Stimulated activated CD8-positive, alpha-beta memory T cell treated with anti-CD3 and anti-CD28 coated beads, Interleukin-15, amount 100 ng/mL, for 1 hour (primary cell): ENCODE measurements at places on chromosomes 1 and 21.

DNA sequence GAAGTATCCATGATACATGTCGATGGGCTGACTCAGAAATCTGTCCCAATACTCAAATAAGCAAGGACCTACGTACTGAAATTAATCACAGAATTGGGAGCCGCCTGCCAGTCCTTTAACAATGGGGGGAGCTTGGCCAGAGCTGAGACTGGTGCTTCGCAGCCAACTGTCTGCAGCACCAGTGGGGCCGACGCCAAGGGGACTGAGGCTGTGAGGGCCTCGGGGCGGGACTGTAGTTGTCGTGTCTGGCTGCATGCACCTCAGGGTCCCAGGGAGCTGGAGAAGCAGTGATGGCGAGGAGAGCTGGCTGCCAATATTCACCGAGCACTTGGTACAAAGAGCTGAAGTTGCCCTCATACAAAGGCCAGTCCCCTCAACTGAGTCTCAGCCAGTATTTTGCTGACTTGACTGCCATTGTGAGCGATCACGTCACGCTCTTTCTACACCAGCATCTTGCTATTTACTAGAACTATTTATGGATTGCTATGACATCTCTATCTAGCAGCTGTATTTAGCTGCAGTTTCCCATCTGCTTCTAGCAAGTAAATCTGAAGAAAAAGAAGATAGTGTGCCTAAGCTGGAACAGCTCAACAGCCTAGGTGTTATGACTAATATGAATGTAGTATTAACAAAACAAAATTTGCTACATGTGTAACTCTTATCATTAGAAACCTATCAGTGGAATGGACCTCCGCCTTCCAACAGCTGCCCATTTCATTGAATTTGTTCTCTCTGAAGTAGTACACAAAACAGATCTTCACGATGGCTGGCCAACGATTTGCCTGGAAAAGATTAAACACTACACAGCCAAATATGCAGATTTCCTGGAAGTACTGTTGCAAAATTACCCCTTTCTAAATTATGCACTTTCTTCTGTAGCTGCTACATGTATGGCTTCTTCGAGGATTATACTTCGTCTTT, 29.1 kb downstream of the EVI5 start:
- DNase-seq, result no peak

- DNase-seq, result no peak
These were observed 70.0 kb downstream of the PLD5 start for GRCh38 chr1:242454262-242455051.

DNA sequence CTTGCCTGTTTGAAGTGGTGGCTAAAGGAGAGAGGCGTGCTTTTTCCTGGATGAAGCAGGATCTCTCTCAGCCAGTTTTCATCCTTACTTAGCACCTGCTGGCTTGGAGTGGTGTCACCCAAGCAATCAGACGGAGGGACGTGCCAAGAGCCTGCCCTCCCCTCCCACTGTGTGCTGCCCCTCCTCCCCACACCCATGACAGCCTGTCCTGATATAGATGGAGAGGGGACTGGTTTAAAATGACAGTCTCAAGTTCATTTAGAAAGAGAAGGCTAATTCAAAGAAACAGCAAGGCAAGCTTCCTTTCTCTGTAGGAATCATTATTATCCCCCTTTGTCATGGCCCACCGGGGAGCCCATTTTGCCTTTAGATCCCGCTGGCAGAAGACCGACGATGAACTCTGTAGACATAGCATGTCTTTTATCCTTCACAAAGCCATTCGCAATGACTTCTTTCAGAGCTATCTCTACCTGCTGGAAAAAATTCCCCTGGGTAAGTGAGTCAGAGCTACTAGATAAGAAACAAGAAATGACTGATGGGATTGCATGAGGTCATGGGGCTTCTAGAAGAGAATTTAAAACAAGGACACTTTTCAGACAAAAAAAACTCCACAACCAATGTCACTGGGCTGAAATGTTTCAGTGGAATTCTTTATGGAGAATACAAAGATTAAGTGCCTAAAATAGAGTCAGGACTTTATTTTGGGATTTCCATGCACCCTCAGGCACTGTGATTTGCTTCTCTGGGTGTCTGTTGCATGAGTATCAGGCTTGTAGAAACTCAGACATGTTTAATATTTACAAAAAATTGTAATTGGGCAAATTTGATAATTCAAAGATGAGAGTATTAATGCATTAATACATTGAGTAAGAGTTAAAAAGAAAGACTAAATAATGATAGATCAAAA, at the start of gene NTMT2:
NTMT2 (plus strand) TSS at position 190 of the 907 bp plus-strand sequence; CDS start at position 339, 149 bp downstream.
- no peak for DNase-seq

- no peak for DNase-seq
These were observed 102.9 kb downstream of the EPB41 start for GRCh38 chr1:29017235-29017634.

GRCh38 chr21:25536752-25537151, 70.5 kb downstream of the MRPL39 start:
- DNase-seq, result no peak

GRCh38 chr1:229856009-229856650, 210.9 kb upstream of the GALNT2 start:
- DNase-seq, result no peak

DNA sequence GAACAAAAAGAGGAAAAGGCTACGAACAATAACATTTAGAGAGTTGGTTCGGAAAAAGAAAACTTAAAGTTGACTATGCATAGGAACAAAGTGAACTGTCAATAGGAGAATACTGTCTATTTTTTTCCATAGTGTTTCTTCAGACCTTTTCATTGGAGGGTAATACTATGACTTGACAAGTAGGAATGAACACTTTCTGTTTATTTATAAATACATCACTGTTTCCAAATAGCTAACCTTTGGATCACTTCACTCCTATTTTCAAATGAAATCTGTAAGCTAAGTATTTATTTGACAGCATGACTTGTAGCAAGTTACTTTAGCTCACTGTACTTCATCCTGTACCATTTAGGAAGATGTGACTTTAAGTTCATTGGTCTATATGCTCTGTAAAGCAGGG, 221.3 kb downstream of the COL24A1 start:
- no peak for DNase-seq

DNA sequence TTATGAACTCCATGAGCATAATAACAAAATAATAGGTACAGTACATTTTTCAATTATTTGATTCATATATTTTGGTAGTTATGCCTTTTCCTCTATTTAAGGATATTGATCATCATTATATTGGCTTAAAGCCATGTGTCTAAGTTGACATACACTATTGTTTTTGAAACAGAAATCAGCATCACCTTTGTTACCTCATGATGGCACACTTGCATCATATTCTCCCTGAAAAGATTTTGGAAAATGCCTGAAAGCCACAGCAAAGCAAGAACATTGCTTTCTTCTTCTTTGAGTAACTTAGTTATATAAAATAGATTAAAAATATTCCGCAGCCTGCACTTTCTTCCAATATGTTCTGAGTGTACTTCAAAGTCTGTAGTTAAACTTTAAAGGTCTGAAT, 33.3 kb downstream of the TMPRSS15 start:
- DNase-seq, result no peak

- DNase-seq, result no peak
These were observed 72.5 kb upstream of the KIAA0040 start for GRCh38 chr1:175265091-175265490.

DNA sequence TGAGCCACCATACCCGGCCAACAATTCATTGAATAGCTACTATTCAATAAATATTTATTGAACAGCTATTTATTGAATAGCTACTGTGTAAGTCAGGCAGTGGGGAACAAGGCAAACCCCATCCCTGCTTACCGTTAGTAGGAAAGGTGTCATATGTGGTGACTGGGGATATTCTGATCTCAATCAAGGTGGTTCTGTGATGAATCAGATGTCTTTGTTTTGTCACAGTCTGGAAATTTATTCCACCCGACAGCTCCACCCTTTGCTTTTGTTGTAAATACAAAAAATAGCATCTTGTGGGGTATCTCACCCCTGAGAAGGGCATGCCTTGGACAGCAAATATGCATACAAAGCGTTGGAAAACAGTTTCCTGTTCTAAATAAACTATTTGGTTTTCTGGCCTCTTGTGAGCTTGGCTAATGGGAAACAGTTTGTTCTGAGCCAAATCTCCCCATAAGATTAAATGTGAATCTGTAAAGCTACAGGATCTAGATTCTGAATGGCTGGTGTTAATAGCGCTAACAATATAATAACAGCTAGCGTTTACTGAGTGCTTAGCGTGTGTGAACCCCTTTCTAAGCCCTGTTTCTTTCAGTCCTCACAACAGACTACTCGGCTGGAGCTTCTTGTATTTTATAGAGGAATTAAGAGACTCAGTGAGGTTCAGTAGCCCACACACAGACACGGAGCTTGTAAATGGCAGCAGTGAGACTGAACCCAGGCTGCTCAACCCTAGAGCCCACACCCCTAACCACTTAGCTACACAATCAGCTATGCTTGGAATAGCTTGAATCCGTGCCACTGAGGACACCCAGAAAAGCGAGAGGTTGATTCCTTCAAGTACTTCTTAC, 5.5 kb downstream of the PDPN start:
- DNase-seq, result no peak

DNA sequence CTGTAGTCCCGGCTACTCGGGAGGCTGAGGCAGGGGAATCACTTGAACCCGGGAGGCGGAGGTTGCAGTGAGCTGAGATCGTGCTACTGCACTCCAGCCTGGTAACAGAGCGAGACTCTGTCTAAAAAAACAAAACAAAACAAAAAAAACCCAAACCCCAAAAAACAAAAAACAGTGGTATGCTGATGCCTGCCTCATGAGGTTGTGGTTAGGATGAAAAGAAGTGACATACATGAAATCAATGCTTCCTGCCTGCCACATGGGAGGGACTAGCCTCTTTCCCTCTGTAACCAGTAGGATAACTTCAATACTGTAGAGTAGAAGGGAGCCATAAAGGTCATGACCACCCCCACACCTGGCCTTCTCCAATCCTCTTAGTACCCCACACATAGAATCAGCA, 55.2 kb downstream of the TENT5C start:
- DNase-seq, result no peak

GRCh38 chr1:205129447-205130029, 7.8 kb upstream of the RBBP5 start:
- DNase-seq, result no peak

DNA sequence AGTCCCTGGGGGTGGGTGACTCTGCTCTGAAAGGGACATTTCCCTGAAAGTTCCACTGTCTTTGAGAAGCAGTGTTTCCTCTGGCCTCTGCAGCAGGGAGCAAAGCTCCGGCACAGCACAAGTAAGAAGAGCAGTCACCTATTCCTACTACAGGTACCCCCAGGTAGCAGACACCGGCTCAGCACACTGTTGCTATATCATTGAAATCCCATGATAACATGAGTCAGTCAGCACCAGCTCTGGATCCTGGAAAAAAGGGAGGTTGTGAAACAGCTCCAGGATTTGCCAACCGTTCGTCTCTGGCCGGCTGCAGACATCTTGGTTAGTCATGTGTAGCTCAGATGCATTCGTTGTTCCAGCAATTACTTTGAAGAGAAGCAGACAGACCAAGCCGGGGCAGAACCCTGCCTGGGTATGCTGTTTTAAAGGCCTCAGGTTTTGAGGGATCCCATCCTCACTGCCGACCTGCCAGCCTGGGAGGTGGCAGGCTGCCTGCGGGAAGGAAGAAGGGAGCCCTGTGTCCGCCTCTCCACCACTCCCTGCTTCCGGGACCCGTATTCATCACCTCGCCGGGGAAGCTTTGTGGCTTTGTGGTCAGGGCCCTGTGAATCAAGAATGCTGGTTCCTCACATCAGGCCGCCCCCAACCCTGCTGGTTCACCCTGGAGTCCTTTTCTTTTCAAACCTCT, 139.2 kb downstream of the CLIC6 start:
- peak; percentile 19 for DNase-seq

DNA sequence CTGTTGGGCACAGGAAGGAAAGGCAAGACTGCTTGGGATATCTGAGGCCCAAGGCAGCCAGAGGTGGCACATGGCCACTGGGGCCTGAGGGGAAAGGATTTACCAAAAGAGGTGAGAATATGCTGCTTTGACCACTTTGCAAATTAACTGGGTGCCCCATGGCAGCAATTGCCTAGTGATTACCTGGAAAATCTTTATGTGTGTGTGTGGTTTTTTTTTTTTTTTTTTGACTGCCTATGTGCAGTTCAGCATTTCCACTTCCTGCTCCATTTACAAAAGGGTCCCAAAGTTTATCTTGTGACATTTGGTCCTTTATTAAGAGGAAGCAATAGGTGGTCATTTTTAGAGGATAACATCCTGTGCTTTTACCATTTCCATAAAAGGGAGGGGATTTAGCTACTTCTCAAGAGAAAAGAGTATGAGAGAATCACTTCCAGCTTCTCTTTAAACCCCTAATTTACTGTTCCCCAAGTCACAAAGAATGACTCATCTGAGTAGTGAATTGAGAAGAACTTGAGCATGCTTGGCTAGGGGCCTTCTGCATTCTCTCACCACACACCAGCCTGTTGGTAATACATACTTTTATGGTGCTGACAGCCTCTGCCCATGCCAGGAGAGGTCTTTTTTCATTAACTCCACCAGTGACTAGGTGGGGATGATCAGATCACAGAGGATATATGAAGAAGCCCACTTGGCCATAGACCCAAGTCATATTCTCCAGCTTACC, 52.1 kb downstream of the SYDE2 start:
- DNase-seq, result no peak

- no peak for DNase-seq
These were observed 11.7 kb upstream of the RNF2 start for GRCh38 chr1:185033686-185034085.

GRCh38 chr1:200384818-200385390, 24.9 kb downstream of the ZNF281 start:
- DNase-seq, result no peak

- DNase-seq, result no peak
These were observed 35.2 kb upstream of the MAB21L3 start for GRCh38 chr1:116075990-116076389.

GRCh38 chr21:33032434-33033047, 6.8 kb downstream of the OLIG2 start:
- DNase-seq, result no peak

- no peak for DNase-seq
These were observed 3.7 kb upstream of the DDX20 start for GRCh38 chr1:111751906-111752575.
